NCI-H2029 treated with DMSO at 0.1 percent for 48 hours (cell line): ENCODE measurements at places on chromosomes 12 and 14.

DNA sequence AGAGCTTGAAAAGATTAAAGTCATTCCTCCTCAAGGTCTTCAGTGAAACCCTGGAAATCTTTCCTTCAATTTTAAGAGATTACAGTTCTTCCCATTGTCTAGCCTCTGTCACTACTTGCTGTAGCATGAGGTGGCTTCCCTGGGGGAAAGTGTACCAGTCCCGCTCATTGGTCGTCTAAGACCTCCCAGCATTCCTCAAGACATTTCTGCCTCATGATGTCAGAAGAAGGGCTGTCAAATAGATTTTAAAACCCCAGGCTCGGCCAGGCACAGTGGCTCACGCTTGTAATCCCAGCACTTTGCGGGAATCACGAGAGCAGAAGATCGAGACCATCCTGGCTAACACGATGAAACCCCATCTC, 46.7 kb downstream of the SMUG1 start:
- no peak for DNase-seq

DNA sequence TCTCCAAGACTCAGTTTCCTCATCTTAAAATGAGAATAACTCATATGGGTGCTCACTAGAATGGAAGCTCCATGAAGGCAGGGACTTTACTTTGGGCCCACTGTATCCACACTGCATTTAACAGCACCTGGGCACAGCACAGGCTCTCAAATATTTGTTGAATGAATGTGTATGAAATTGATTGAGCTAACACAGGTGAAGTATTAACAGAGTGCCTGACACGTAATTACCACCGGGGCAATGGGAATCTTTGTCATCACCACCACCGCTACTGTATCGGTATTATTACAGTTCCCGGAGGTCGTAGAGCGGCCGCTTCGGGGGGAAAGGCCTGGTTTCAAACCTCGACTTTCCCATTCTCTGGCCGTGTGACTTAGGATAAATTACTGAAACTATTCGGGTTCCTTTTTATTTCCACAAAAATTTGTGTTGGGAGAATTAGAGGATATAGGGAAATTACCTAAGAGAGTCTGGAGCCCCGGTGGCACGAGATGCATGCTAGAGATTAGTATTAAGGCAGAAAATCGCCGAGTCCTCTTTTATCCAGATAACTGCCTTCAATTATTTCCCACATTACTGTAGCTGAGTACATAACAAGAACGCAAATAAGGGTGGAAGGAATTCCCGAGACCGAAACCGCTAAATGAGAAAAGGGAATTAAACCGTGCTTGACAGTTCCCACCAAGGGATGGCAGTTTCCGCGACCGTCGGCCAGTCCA, 1.0 kb upstream of the RIC8B start:
- no peak for DNase-seq

DNA sequence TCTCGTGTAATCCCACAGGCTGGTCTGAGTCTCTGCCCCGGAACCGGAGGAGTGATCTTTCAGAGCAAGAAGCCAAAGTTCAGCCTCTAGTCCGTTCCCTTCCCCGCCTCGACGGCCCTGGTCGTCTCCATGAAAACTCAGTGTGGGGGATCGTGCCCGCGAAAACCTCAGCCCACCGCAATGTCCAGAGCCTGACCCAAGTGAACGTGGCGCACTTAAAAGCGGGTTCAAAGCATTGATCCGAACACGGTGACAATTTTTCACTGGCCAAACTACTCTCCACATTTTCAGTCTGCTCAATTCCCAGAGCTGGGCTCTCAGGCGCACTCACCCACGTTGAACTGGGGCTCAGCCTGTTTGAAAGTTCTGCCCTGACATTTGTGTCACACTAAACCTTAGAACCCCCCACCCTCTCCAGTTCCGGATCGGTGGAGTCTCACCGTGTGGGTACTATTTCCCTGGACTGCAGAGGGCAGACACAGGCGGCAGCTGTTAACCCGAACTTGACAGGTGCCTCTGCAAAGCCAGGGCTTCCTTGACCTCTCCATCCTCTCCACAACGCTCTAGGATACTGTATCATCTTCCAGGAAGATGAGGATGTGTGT, 886 bp upstream of the PRICKLE1 start:
- DNase-seq: no peak

DNA sequence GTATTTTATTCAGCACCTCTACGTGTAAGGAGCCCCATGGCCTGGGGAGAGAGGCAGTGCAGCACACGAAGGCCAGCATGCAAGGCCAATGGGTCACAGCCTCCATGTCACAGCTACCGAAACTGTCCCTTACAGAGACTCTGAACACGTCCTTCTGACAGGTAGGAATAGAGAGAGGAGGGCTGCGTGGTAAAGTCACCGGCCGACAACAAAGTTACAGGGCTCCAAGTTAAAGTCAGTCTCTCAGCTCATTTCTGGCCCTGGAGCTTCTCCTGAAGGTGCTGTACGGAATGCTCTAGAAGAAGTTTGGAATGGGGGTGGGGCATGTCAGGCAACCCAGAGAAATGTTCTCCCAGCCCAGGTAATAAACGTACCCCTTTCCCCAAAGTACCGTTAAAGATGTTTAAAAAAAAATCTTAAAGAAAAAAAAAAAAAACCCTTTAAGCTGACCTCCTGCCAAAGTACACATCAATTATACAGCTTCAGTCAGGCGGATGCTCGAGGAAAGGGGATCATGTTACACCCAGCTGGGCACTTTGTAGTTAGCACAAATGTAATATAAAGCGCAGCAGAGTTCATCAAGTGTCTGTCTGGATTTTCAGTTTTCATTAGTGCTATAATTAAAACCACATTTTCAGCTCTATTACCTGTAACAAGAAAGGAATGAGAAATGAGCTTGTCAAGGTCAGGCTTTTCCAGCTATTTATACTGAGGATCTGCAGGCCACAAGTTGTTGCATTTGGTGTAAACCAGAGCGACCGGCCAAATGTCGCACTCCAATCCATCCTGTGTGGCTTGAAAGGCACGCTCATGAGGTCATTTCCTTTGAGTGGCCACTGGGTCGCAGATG, 53.3 kb upstream of the CDKN3 start:
- peak; percentile 97 for DNase-seq

- no peak for DNase-seq
These were observed 64.6 kb downstream of the ANO4 start for GRCh38 chr12:100859063-100859627.
